ENCODE measurements at places on chromosomes 1 and 21.

GRCh38 chr1:202616355-202616915 lies 93.8 kb downstream of the SYT2 start:
- DNase-seq: no peak

DNA sequence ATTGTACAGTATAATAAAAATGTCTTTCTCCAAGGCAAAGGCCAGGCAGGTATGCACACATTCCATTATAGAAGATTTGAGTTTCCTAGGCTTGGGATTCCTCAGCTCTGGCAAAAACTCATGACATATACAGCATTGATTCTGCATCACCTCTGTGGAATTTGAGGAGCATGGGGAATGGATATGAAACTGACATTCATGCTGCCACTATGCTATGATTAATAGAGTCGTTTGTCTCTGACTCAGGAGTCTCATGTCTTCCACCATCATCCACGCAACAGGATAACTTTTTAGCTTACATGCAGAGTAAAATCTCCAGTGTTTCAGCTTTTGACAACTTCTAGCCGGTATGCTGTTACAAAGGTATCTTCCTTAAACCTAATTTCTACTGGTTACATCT lies 49.8 kb upstream of the ADORA3 start:
- DNase-seq: no peak

DNA sequence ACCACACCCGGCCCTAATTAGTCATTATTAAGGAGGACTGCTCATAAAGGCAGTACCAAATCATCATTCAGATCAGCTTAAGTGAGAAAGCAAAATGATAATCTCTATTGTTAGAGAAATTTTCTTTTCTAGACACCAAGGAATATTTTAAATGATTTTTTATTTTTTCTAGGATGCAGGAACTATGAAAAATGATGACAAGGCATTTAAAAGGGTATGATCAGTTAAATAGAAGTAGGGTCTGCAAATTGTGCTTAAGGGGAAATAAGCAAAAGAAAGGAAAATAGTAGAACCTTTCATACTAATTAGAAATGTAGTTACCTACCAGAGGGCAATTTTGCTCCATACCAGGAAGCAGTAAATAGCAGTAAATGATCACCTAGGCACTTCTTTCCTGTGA lies 21.6 kb upstream of the TEKT2 start:
- no peak for DNase-seq

- DNase-seq: no peak
Measured at GRCh38 chr1:91924146-91924545, 25.1 kb upstream of the BRDT start.

DNA sequence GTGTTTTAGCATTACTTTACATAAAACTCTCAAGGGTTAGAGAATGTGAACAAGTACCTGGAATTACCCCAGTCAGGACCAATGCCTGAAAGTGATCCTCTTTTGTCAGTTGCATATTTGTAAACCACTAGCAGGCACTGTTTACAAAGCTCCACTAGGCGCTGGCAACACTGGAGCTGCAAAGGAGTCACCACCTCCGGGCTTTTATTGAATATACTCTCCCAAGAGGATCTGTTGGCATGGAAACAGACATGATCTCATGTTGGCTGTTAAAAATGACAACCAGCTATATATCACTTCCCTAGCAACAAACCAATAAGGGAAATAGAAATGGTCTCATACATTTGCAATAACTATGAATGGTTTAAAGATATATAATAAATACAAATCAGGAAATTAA lies 116.0 kb downstream of the TTLL7 start:
- no peak for DNase-seq

- DNase-seq: no peak
Measured at GRCh38 chr1:78869136-78869535, 137.4 kb downstream of the ADGRL4 start.

- no peak for DNase-seq
Measured at GRCh38 chr1:245256528-245256927, 101.7 kb downstream of the KIF26B start.
